ENCODE measurements at places on chromosomes 2 and 18.

GRCh38 chr2:95122197-95122551 is 566 bp upstream of the MRPS5 start:
- DNase-seq: no peak

- no peak for DNase-seq
Measured at GRCh38 chr18:63936932-63937393, 12.1 kb upstream of the HMSD start.

DNA sequence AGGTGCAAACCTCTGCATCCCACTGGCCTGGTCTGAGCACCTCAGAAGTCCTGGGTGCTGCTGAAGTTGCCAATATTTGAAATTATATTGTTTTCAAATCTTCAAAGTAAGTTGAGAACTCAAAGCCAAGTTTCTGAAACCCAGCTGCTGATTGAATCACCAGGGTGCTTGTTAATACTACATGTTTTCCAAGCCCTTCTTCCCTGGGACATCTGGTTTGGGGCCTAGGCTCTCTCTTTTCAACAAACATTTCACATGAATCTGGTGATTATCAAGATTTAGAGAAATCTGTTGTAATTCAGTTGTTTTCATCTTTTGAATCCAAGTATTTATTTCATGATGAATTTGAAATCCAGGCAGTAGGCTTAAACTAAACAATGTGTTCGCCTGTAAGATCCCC is 24.4 kb downstream of the MLPH start:
- no peak for DNase-seq

- no peak for DNase-seq
Measured at GRCh38 chr2:168550670-168551069, 94.6 kb downstream of the CERS6 start.

DNA sequence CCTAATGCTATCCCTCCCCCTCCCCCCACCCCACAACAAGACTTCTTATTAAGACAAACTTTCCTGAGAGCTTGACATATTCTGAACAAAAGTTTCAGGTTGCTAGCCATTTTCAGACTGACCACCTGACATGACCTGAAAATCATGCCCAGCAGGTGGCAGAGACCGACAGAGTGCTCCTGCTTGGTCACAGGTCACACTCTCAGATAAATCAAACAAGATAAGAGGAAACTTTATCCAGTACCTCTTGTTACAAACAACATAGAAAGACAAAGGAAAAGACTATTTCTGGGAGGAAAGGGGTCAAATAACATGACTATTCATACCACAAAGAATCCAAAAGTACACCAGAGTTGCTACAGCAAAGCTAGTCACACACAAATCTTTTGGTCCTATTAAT is 107.4 kb downstream of the TMEM200C start:
- DNase-seq: no peak

DNA sequence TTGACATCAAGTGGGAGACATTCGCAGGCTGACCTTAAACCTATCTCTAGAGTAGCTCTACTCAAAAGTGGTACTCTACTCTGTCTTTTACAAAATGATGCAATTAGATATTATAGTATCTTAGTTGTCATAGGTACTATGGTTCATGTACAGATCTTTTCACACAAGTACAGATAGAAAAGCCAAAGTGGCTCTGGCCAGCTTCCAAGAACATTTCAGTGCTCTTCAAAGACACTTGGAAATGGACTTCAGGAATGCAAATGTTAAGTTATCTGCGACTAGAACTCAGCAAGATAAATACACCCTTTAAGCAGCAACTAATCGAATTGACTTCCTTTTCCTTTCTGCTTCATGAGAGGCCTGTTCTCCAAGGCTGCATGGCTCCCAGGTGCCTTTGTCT is 718.7 kb upstream of the FAM98A start:
- DNase-seq: no peak

- DNase-seq: no peak
Measured at GRCh38 chr2:47771211-47771610, 11.7 kb upstream of the MSH6 start.
